ENCODE measurements at places on chromosomes 2 and 18.

- DNase-seq, result no peak
Measured at GRCh38 chr18:23143016-23143814, 7.9 kb downstream of the CABLES1 start.

GRCh38 chr2:195003881-195004471, 653.0 kb upstream of the SLC39A10 start:
- no peak for DNase-seq

GRCh38 chr18:75109319-75109691, 99.6 kb downstream of the PTGR3 start:
- DNase-seq, result no peak

DNA sequence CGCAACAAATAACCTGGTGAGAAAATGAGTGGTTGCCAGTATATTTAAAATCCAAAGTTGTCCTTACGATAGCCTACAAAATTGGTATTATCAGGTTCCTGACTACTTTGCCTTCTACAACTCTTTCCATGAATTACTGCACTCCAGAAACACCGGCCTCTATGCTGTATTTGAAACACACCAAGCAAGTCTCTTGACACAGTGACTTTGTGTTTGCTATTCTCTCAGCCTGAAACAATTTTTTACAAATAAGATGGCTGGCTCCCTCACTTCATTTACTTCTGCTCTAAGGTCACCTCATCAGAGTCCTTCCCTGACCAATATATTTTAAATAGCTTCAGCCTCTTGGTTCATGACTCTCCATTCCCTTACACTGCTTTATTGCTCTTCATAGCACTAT, 12.2 kb downstream of the KANSL1L start:
- no peak for DNase-seq
